ENCODE measurements at places on chromosomes 12 and 14.

- DNase-seq, result no peak
Observed at GRCh38 chr12:117141097-117141898, 42.1 kb upstream of the TESC start.

GRCh38 chr12:89733579-89734201, 25.1 kb upstream of the ATP2B1 start:
- no peak for DNase-seq

DNA sequence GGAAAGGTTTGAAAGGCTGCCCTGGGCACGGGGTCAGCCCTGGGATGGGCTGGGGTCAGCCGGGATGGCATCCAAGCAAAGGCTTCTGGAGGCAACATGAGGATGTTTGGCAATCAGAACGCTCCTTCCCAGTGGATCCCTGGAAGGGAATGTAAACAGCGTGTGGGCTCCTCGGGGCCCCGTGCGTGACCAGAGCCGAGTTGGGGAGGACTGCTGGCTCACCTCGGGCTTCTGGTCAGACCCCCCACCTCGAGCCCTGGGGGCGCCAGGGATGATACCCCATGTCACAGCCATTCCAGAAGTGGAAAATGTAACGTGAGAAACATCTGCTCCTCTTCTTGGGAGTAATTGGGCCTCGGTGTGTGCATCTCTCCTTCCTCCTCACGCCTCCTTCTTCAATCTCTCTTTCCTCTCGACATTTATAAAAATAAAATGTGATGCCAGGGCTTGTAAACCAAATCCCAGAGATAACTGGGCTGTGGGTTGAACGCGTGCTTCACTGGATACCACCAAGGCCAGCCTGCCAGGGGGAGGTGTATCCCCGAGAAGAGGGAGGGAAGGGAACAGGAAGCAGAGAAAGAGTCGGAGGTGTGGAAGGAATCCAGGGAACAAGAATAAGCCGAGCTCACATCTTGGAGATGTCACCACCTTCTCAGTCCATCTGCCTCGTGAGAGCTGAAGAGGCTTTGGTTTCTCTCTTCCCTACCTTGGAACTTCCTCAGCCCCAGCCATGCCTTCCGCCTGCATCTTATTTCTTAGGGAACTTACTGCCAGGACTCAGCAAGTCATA, 144.8 kb downstream of the NUAK1 start:
- DNase-seq, result no peak

DNA sequence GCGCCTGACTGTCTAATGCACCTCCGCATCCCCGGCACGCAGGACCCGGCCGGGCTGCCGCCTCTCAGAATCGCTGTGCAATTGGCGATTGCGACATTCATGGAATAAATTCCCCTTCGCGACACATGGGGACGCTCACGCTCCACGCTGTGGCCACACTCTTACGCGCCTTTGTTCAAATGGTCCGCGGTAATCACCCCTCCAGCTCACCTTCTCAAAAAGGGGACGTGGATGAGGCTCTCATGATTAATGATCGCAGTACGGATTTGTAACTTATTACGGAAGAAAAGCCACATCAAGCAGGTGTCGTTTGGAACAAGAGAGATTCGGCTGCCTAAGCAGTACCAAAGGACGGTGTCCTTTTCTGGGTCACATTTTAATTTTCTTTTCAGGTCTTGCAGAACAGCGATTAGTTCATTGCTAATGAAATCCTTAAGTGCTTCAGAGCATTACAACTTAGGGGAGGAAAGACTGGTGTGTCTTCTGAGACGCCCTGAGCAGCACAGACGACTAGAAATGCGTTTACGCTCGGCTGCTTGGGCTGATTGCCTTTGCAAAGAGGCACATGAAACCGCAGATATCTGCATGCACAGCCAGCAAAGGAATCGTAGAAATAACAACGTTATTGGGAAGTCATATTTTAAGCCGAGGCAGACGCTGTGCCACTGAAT, 37.3 kb upstream of the ADGRD1 start:
- DNase-seq, result no peak

- DNase-seq, result no peak
Observed at GRCh38 chr14:34498684-34499412, 36.8 kb upstream of the SPTSSA start.

DNA sequence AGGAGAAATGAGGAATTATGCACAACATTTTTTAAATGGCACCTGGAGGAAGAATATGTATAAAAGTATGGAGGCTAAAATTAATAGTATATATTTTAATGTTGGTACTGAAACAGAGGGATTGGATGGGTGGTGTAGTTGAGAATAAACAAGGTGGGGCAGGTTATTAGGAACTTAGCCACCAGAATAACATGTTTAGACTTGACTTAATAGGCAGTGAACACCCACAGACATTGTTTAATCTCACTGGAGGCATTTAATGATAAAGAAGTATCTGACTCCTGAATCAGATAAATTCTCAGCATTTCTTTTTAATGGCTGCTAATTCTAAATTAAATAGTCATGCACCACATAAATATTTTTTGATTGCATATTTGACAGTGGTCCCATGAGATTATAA, 139.7 kb downstream of the CNTN1 start:
- DNase-seq, result no peak

DNA sequence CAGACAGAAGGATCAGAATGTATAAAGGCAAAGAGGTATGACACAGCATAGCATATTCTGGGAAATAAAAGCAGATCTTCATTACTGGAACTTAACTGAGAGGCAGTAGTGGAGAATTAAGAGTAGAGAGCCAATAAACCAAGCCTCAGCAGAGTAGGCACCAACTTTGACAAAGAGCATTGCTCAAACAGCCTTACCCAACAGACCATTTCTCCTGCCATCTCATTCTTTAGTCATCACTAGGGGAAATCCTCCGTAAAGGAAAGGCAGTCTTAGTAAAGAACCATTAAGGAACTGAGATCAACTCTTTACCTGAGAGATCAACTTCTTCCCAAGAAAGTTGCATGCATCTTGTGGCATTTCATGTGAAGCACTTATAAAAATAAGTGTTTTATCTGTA, 36.6 kb downstream of the SENP1 start:
- no peak for DNase-seq

DNA sequence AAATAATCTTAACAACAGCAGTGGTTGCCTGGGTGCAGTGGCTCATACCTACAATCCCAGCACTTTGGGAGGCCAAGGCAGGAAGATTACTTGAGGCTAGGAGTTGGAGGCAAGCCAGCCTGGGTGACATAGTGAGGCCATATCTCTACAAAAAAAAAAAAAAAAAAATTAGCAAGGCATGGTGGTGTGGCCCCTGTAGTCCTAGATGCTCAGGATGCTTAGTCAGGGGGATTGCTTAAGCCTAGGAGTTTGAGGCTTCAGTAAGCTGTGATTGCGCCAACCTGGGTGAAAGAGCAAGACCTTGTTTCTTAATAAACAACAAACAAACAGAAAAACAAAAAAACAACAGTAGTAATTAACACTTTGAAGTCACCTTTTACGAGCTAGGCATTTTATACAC, 642 bp upstream of the ACSM4 start:
- no peak for DNase-seq

DNA sequence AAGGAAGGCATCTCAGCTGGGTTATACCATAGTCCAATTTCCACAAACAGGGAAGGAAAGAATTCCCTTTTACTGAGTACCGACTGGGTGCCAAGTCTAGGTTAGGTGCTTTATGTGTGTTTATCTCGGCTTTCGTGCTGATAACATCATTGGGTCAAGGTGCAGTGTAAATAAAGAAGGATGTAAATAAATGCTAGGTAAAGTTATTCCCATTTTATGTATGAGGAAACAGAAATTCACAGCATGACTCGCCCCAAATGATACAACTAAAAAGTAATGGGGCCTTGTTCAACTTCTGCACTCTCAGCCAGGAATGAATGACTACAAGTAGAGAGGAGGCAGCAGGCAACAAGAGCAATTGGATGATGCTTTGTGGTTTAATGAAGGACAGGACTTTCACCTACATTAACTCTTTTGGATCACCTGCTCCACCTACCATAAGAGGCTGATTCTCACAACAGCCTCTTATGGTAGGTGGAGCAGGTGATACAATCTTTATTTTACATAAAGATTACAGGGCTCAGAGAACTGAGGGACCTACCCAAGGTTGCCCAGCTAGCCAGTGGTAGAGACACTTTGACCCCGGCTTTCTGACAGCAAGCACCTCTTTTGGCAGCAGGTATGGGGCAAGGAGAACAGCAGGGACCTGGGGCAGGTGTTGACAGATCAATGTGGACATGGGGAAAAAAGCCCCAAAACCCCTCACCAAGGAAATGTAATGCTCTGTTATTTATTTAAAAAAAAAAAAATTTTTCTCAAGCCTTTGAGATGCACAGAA, 213.4 kb upstream of the NUDT4 start:
- DNase-seq, result no peak

DNA sequence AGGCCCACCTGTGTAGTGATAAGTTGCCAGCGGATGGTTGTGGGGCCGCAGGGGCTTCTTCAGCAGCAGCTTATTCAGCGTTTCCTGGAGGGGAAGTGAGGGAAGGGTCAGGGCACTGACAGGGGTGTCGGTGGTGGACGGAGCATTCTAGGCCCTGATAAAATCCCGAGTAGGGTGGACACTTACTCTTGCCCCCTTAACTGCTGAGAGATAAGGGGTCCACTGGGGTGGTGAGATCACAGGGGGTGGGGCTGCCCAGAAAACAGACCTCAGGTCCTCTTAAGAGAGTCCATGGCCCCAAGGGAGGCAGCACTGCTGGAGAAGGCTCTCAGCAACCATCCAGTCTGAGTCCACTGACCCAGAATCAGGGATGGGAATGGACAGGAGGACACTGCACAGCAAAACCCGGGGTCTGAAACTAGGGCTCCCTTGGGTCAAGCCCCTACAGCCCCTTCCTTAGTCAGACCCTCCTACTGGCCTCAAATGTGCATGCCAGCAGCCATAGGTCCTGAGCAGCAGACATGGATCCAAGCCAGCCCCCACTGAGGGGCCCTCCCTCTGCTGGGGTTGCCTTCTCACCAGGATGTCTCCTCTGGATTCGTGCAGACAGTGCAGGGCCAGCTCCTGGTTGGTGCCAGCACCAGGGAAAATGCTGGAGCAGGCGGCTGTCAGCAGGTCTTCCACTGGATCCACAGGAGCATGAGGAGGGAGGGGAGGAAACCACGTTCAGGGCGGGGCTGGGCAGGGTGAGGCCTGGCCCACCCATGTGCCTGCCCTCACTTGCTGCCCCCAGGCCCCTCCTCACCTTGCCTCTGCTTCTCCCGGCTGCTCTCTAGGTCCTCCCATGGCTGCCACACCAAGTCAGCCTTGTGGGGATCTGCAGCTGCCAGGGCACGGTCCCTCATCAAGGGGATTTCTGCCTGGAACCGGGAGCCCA, 12.1 kb upstream of the PNMA1 start:
- DNase-seq, result no peak

DNA sequence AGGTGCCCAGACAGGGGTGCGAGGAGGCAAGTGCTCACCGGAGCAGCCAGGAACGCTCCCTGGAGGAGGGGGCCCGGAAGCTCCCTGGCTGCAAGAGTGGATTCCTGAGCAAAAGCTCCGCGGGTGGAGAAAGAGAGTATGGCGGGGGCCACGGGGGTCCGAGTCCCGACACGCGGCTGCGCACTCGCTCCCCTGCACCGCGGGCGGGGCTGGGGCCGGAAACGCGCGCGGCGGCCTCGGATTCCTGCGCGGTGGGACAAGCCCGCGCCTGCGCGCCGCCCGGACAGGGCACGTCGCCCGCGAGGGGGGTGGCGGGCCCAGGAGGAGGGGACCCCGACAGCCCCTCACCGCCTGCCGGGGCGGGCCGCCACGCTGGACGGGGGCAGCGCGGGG, 27.8 kb upstream of the GPR132 start:
- peak; percentile 68 for DNase-seq

DNA sequence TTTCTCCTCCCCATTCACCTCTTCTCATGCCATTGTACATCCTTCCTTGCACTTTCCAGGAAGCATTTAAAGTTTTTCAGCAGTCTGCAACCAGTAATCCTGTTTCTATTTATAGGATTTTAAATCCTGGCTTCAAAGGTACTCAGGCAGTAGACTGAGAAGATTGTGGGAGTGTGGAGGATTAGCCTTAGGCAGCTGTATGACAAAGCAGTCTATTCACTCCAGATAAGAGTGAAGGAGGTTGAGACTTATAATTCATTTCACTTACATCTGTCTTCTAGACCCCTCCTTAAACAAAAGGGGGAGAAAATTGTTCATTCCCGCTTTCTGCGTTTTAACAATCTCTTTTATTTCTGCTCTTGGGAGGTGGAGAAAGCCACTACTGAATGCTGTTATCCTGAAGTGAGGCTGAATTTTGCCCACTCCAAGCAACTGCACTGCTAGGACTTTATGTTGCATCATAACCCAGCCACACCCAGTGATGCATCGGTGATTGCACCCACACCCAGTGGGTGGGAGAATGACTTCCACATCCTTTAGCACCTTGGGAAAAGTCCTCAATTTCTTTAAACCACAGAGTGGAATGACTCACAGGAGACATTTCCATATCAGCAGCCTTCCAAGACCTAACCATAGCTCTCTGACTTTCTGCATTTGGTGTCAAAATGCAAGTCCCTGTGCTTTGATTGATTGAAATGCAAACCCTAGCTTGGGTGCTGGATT, 382.5 kb upstream of the ATP2B1 start:
- no peak for DNase-seq

DNA sequence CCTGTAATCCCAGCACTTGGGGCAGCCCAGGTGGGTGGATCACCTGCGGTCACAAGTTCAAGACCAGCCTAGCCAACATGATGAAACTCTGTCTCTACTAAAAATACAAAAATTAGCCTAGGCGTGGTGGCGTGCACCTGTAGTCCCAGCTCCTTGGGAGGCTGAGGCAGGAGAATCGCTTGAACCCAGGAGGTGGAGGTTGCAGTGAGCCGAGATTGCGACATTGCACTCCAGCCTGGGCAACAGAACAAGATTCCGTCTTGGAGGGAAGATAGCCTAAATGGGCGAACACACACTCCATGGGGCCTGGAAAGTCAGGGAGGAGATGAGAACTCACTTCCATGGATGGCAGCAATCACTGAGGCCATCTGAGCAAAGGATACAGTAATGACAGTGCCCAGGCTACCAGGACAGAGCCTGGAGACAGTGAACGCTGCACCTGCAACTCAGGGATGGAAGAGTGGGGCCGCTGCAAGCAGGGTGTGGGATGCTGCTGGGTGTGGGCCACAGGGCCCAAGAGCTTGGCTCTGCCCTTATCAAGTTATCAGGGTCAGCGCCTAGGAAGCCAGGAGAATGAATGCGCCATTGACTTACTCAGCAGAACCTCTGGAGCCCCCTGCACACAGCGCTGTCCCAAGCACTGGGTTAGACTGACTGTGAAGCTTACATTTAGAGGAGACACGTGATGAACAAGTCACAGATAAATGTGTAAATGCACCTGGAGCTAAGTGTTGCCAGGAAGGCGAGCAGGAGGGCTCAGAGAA, 28.9 kb downstream of the FOXN3 start:
- no peak for DNase-seq

GRCh38 chr14:61598980-61599379, 96.3 kb upstream of the HIF1A start:
- no peak for DNase-seq

- DNase-seq, result no peak
Observed at GRCh38 chr14:90521084-90521929, 124.5 kb downstream of the CALM1 start.

DNA sequence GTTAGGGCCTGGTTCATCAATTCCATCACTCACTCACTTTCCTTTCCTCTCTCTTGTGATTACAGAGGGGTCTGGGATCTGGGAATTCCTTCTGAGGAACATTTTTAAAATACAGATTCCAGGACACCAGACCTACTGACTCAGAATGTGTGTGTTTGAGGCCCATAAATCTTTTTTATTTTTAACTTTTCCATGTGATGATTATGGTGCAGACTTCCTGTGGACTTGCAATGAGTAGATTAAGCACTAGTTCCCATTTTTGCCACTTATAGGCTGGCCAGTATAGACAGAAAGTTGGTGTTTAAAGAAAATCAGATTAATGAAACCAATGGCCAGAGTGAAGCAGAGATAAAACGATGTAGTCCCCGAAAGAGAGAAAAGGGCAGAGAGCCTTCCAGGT, 28.1 kb downstream of the SLC41A2 start:
- DNase-seq, result no peak
